Activated CD4-positive, alpha-beta T cell treated with anti-CD3 and anti-CD28 coated beads, Interleukin-2, Interleukin-4, amounts not matched to agents 100 ng/mL and 50 ng/mL, durations not matched to agents 16 hours and 8 hours (primary cell): ENCODE measurements at places on chromosomes 7 and 10.

DNA sequence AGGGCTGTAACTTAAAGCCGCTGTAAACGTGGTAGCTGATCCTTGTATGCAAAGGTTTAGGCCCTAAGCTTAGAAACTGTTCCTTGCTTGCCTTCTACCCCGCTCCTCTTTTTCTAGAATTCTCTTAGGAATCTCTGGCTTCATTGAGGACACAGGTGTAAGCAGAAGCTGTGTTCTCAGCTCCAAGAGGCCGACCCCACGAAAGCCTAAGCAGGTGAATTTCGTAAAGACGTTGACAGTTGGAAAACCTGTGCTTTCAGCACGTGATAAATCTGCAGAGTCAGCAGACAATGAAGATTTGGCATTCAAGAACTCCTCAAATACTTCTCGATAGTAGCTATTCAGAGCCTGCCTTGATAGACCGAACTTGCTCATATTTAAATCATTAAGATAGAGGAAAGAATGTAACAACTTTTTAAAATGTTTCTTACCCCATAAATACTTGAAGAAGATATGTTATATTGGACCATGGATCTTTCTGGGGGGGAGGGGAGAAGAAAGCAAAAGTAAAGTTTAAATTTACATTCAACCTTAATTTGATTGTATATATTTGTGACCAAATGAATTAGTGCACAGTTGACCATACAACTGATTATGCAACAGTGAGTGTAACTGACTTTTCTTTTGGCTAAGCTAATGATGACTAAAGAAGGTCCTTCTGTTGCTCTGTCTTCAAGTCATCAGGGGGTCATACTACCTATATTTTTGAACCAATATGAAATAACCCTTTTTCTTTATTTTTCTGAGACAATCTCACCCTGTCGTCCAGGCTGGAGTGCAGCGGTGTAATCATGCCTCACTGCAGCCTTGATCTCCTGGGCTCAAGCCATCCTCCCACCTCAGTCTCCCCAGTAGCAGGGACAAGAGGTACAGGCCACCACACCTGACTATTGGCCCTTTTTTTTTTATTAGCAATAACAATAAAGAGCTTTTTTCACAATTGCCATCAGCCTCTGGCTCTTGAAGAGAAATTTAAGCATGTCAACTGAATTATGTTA, 1.2 kb upstream of the GDI2 start:
- peak; percentile 38 for DNase-seq

DNA sequence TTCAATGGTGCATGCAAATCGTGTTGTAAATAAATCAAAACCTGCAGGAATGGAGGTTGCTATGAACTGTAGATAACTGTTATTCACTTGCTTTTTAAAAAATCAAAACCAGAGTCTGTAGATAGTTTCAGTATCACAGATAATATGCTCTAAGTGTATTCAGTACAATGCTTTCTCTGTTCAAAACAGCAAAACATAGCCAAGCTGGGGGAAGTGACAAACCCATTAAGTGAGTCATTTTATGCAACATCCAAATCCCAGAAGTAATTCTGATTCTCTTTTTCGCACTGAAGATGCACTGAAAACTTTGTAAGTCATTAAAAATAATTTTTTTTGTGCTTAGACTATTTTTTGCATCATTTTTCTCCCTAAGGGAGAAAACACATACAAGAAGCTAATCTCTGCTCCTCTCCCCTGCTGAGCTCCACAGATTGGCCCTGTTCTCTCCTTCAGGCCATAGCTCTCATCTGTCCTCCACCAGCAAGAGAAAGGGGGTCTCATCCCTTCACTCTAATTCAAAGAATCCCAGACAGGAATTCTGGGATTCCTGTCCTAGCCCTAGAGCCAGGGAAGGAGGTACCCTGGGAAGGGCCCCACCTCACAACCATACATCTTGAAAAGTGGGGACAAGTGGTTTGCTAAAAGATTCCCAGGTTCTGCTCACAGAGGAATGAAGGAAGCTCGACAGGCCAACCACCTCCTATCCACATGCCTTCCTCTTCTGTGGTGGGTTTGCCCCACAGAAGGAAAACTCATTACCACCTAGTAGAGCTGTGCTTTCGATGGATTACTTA, 4.9 kb downstream of the PRTFDC1 start:
- peak; percentile 69 for DNase-seq

- DNase-seq, result no peak
Measured at GRCh38 chr7:16205466-16205865, 215.9 kb downstream of the CRPPA start.

DNA sequence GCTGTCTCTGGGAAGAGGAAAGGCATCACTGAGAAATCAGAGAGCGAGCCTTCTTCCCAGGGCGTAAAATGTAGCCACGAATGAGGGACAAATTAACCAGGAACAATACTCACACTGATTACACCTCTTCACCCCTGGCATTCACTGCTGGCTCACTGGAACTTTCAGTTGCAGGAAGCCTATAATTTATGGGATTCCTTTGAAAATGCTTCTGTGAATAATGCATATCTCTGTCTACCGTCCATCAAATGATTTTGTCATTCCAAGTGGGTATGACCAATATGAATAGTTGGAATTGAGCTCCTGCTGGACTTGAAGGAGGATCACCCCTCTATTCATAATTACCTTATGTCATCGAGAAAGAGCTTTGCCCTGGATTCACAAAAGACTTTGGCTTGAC, 360.3 kb upstream of the FZD8 start:
- no peak for DNase-seq

DNA sequence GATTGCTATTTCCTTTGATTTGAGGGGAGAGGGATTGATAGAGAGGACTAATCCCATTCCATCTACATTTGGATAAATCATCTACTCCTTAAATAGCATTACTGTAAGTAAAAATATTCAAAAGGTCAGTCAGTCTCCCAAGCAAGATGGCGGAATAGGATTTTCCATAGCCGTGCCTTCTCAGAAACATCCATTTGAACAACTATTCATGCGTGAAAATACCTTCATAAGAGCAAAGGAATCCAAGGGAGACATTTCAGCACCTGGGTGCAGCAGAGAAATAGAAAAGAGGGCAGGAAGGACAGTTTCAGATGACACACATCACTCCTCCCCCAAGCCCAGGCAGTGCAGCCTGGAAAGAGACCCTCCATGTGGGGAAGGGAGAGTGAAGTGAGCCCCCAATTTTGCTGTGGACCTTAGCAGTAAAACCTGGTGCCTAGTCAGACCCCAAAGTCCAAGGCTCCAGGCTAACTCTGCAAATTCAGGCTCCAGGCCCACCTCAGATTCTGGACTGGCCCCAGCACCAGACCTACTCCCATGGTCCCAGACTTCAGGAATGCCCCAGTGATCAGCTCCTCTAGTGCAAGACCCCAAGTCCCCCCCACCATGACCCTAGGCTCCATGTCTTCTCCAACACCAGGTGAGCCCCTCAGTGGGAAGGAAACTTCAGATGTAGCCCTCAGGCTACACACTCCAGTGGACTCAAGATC, 104.3 kb upstream of the LANCL2 start:
- no peak for DNase-seq

- no peak for DNase-seq
Measured at GRCh38 chr7:36203071-36203790, 50.2 kb downstream of the EEPD1 start.

- DNase-seq, result no peak
Measured at GRCh38 chr7:79620291-79620690, 166.8 kb upstream of the MAGI2 start.
